CD4-positive, alpha-beta T cell treated with Interleukin-17A for 1 hour (primary cell): ENCODE measurements at places on chromosomes 6 and 20.
A peak's percentile ranks its signal among the peaks of the same experiment; 100 is the strongest.

DNA sequence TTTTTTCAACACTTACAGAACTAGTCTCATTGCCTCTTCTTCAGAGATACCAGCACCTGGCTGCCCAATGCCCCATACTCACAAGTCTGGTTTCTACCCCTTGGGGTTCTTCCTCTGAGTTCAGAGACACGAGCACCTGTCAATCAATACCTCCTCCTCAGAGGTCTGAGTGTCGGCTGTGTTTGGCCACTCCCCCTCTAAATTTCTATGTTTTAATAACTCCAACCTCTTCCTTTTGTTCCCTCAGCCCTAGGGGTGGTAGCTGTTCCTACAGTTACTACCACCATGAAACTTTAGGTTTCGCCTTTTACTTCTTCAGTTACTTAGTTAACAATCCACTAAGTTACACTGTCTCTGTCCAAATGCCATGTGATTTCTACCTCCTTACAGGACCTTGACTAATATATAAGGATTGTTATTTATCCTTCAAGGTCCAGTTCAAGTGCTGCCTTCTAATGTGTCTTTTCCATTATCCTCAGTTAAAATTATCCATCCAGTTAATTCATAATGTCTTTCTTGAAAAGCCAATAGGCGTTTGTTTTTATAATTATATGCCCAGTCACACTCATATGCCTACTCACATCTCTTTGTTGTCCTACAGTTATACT is 14.6 kb upstream of the PHF20 start:
- DNase-seq, result no peak

DNA sequence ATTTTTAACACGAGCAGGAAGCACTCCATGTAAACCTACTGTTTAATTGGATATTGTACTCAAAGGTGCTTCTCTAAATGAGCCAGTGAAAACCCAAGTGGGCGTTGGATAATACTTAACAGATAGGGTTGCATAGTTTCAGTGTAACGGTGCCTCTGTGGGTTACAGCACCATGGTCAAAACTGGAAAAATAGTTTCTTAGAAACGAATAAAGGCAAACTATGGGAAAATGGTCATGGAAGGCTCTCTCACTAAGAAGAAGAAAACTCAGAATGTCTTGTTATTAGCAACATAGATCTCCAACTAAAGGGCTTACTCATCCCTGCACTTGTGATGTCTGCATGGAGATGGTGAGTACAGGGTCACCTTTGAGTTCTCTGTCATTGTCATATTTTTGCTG is 59.1 kb upstream of the NEDD9 start:
- DNase-seq, result no peak

DNA sequence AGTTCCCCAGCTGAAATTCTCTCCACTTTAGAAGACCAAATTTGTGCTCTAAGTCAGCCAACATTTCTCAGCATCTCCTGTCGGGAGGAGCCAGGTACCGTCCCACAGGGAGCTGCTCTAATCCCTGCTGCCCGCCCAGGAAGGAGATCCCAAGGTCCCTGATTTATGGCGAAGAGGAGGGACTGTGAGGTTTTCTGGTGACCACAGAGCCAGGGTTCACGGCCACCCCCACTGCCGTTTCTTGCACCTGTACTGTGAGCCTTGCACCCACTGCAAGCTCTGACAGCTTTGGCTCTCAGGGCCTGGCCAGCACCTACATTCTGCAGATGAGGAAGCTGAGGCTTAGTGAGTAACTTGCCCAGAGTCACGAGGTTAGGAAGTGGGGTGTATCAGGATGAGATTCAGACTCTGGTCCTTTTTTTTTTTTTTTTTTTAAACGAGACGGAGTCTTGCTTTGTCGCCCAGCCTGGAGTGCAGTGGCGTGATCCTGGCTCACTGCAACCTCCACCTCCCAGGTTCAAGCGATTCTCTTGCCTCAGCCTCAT is 34.9 kb downstream of the FOXC1 start:
- DNase-seq, result no peak

- DNase-seq, result no peak
Measured at GRCh38 chr20:43977252-43977651, 62.6 kb downstream of the TOX2 start.

DNA sequence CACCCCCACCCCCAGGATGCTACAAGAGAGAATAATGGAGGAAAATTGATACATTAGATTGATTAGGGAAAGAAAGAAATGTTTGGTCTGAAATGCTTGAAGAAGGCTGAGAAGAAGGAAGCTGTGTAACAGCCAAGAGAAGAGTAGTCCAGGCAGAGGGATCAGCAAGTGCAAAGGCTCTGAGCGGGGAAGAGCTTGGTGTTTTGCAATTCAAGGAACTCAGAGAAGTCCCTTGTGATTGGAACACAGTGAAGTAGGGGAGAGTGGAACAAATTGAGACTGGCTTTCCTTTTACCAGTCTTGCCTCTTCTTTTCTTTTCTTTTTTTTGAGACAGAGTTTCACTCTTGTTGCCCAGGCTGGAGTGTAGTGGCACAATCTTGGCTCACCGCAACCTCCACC is 76.6 kb upstream of the CHD6 start:
- DNase-seq, result no peak

GRCh38 chr6:165910184-165910966 is 247.3 kb upstream of the PDE10A start:
- DNase-seq, result no peak

DNA sequence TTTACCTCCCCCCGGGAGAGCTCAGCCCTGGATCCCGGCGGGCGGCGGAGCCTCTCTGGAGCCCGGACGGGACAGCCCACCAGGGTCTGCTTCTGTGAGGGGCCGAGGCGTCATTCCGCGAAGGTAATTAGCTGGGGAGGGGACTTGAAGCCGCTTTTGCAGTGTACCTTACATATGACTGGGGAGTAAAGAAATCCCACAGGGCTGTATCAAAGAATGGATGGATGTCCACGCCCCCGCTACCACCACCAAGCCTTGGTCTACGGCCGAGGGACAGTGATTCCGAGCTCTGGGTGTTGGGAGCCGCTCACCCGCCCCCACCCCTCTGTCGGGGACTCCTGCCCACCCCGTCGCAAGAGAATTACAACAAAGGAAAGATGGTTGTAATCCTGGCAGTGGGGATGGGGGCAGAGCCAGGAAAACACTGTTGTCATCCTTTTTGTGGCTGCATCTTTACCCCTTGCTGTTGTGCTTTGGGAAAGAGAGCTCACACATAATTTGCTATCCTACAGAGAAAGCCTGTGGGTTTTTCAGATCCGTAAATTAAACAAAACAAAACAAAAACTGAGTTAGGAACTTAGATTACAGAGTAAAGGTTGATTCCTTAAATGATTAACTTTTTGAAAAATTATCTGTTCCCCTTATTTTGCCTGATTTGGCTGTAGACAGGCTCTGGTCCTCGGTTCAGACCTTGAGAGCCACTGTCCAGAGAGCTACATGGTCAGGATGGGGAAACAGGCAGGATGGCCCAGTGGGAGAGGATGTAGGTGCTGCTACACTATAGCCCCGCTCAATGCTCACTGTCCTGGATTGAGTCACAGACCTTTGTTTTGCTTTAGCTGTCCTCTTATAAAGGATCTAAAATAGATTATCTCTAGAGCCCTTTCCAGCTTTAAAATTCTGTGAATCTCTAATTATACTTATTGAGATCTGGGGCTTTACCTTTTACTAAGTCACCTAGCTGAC is 997 bp upstream of the FBXO30 start:
- no peak for DNase-seq

- peak; percentile 87 for DNase-seq
Measured at GRCh38 chr6:30130887-30131862, 4.8 kb upstream of the TRIM40 start.

DNA sequence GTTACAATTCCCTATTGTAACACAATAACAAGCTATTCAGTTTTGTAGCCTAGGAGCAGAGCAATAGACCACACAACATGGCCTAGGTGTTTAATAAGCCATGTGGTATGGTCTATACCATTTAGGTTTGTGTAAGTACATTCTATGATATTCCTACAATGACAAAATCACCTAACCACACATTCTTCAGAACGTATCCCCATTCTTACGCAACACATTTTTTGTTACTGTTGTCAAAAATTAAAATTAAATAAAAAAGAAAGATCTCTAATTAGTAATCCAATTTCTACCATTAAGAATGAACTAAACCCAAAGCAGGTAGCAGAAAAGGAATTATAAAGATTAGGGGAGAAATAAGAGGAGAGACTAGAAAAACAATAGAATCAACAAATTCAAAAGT is 44.0 kb downstream of the RANBP9 start:
- DNase-seq, result no peak

DNA sequence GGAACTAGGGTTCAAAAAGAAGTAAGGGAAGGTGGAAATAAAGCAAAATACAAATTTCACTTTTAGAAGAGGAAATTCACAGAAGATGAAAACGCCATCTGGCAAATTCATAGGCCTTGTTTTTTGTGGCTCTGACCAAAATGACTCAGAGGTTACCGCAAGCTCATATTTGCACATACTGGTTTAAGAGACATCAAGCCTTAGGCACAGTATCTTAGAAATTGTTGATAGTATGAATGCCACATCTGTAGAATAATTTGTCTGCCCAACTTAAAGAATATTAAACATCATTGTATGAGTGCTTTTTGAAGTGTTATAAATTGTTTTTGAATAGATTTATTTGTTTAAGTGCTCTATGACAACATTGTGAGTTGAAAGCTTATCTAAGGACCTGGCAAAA is 10.6 kb downstream of the TAAR1 start:
- DNase-seq, result peak; percentile 11

GRCh38 chr6:47254906-47255305 is 54.8 kb downstream of the TNFRSF21 start:
- no peak for DNase-seq
